ENCODE measurements at places on chromosomes 3 and 15.

GRCh38 chr3:17946619-17947018, 204.2 kb upstream of the TBC1D5 start:
- DNase-seq, result no peak

GRCh38 chr3:191528589-191528988, 67.6 kb downstream of the PYDC2 start:
- DNase-seq, result no peak

GRCh38 chr3:9769426-9770275, at the start of gene CAMK1:
CAMK1 (minus strand) TSS chr3:9769947; CDS start chr3:9767749, 2,198 bp downstream.
- DNase-seq, result peak; percentile 79

DNA sequence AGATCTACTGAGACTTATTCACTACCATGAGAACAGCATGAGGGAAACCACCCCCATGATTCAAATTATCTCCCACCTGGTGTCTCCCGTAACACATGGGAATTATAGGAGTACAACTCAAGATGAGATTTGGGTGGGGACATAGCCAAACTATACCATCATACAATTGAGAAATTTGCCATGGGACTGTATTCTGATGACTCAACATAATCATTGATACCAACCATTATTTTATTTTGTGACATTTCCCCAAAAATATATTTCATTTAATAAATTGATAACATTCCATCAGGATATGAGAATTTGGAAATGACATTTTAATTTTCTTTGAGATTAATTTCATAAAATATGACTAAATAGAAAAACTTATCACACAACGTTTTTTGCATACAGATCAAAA, 96.6 kb upstream of the MDFIC2 start:
- DNase-seq, result no peak

GRCh38 chr3:13288732-13289718, 131.1 kb downstream of the NUP210 start:
- DNase-seq, result no peak

DNA sequence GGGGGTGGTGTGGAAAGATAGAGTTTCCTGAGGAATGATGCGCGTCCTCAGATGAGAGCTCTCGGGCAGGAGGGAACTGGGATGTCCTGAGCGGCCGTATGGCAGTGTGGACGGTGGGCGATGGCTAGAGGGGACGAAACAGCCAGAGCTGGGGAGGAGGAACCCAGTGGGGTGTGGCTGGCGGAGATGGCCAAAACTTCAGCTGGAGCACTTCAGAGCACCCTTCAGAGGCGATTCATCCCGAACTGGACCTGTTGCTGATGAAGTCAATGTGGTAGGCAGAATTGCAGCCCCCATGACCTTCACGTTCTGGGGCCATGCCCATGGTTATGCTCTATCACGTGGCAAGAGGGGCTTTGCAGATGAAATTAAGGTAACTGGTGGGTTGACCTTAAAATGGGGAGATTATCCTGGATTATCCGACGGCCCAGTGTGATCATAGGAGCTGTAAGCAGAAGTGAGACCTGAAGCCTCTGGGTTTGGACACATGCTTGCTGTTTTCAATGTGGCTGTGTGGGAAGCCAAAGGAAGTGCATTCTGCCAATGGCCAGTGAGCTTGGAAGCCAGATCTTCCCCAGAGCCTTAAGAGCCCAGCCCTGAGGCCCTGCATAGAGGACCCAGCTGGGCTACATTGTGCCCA, 52.3 kb downstream of the ATP1B3 start:
- DNase-seq, result no peak

DNA sequence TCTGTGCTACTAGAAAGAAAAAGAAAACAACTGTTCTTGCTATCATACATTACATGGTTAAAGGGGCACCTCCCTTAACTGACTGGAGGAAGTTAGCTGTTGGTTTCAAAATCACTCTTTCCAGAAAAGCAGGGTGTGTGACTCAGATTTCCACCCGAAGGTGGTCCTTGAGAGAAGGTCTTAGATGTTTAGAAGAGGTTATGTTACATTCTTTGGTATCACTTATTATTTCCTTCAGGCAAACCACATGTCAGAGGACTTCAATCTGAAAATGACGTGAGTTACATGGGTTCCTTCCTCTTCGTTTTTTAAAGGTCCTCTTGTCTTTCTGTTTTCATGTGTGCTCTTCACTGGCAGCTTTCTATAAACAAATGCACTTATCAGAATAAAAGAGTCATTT, 307.9 kb upstream of the CBLB start:
- DNase-seq, result peak; percentile 72

GRCh38 chr15:45148076-45149059, 18.6 kb downstream of the DUOX1 start:
- DNase-seq, result no peak

DNA sequence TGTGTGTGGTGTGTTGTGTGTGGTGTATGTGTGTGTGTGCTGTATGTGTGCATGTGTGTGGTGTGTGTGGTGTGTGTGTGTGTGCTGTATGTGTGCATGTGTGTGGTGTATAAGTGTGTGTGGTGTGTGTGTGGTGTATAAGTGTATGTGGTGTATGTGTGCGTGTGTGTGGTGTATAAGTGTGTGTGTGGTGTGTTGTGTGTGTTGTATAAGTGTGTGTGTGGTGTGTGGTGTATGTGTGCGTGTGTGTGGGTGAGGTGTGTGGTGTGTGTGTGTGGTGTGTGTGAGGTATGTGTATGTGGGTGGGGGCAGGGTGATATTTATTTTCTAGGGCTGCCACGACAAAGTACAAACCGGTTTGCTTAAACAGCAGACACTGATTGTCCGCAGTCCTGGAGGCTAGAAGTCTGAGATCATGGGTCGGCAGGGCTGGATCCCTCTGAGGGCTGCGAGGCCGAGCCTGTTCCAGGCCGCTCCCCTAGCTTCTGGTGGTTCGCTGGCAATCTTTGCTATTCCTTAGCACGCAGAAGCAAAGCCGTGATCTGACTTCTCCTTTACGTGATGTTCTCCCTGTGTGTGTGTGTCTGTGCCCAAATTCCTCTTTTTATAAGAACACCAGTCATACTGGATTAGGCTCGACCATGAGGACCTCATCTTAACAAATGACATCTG, 160.2 kb downstream of the XXYLT1 start:
- DNase-seq, result no peak

- DNase-seq, result no peak
These were observed 83.8 kb downstream of the MYLK start for GRCh38 chr3:123800362-123800682.

- DNase-seq, result no peak
These were observed 307.9 kb downstream of the CLSTN2 start for GRCh38 chr3:140242818-140243276.

DNA sequence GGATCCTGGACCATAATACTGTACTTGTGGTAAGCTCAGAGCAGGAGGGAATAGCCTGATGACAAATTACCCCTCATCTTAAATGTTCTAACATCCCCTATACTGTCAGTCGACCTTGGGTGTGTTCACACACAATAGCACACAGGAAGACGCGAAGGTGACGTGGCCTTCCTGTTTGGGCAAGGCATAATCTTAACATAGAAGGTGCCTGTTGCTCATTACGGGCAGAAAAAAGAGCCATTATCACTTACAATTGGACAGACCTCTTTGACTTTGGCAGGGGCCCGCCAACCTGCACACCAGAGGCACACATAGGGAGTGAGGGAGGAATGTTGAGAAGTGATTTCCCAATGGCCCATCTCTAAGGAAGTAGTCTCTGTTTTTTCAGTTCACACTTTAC, 144.2 kb downstream of the ANO10 start:
- DNase-seq, result peak; percentile 77

GRCh38 chr15:41927536-41927935, 33.7 kb upstream of the SPTBN5 start:
- no peak for DNase-seq

GRCh38 chr3:116155841-116156240, 289.4 kb downstream of the LSAMP start:
- no peak for DNase-seq

- no peak for DNase-seq
These were observed 253.7 kb downstream of the ZPLD1 start for GRCh38 chr3:102688556-102688930.

GRCh38 chr3:33131331-33132018, 17.7 kb downstream of the CRTAP start:
- DNase-seq, result peak; percentile 54
